ENCODE measurements at places on chromosomes 11 and 22. TPM values are rescaled to one million over a fixed set of nuclear protein-coding genes. Genes with fewer than 3 reads are reported as not detected.

PAMR1 gene
- 132 TPM for polyA plus RNA-seq

UCP3 gene
- polyA plus RNA-seq = 0.18 TPM

CASTOR1 gene
- 2.7 TPM for polyA plus RNA-seq

ROBO3 gene
- 7.2 TPM for polyA plus RNA-seq

LDLRAD3 gene
- 5.6 TPM for polyA plus RNA-seq

KRTAP5-11 gene
- not detected for polyA plus RNA-seq

SMIM35 gene
- polyA plus RNA-seq = not detected

PPARA gene
- 10.2 TPM for polyA plus RNA-seq

SYCE3 gene
- 0.30 TPM for polyA plus RNA-seq

KDM2A gene
- polyA plus RNA-seq = 36.4 TPM

Measured in fibroblast of lung (primary cell).